ENCODE measurements at places on chromosomes 7 and 10.

DNA sequence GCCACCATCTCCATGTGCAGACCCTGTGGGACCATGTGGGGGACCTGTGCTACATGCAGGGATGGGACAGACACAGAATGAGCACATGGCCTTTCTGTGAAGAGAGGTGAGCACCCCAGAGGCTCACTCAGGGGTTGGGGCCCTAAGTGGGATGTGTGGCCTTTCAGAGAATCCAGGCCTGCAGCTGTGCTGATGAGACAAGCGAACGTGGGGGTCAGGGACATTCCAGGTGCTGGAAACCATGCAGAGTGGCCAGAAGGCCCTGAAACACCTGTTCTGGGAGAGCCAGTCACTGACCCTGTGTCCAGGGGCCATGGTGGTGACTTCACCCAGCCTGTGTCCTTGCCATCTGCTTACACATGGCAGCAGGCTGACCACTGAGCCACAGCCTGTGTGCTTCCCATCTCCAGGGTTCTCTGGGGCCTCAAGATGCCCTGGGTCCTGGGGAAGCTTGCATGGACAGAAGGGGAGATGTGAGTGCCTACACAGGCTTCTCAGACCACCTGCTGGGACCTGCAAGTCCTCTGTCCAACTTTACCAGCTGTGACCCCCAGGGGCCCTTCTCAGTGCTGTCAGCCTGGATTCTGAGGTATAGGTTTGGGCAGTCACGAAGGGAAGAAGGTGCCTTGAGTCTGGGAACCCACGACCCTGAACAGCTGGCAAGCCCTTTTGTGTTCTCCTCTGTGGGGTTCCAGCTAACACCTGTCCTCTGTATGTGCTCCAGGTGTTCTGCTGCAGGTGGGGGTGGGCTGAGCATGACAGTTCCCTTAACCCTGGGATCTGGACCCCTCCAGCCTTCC lies 17.6 kb downstream of the RAMP3 start:
- DNase-seq: no peak

GRCh38 chr7:116292381-116292780 lies 82.0 kb downstream of the TES start:
- DNase-seq: no peak

DNA sequence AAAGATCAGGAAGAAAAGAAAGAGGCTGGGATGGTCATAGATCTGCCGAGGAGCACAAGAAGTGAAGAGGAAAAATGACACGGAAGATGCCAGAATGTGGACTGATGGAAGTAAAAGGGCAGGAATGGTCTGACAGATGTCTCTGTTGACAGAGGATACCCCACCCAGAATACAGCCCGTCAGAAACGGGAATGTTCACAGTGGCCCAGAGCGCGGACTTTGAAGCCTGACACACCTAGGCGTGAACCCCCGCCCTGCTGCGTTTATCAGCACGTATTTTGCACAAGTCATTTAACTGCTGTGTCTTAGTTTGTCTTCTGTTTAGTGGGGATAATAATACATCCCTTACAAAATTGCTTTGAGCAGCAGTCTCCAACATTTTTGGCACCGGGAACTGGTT lies 27.1 kb downstream of the AKR1B1 start:
- DNase-seq: no peak

DNA sequence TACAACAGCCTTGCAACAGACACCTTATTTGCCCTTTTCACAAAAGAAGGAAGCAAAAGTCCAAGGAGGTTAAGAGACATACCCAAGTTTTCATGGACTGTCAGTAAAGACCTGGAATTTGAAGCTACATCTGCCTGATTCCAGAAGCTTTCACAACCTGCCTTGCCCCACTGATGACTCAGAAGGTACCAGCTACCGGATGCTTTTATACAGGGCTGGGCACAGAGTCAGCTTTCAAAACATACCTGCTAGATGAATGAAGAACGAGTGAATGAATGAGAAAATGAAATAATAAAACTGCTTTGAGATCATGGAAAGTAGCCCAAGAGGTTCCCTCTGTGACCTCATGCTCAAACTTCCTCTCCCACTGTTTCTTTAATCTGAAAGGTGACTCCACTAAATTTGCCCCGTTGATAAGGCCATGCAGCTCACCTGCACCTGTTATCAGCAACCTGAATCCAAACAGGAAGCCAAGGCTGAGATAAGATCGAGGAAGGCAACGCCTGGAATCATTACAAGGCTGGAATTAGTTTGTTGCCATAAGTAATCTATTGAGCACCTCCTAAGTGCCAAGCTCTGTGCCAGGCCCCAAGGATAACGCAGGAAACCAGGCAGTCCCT lies 151.5 kb downstream of the WDR11 start:
- no peak for DNase-seq

- no peak for DNase-seq
Measured at GRCh38 chr10:124064676-124065075, 28.7 kb downstream of the CHST15 start.

GRCh38 chr7:22390516-22390915 lies 33.6 kb upstream of the RAPGEF5 start:
- DNase-seq: no peak

- no peak for DNase-seq
Measured at GRCh38 chr7:136058546-136058945, 81.4 kb upstream of the MTPN start.

DNA sequence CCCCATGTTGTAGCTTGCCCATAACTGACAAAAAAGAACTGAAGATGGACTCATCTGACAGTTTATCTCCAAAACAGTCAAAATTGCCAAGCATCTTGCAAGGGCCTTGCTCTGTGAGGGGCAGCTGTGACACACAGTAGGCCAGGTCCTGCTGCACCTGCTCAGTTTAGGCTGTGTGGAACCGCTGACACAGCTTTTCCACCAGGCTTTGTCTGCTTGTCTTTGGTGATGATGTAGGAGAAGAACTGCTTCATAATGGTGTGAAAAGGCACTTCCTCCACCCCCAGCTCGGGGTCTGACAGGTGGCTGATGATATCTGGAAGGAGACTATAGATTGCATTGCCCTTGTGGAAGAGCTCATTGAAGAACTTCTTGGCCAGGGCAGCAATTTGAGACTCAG lies 92.6 kb downstream of the NPSR1 start:
- DNase-seq: no peak

DNA sequence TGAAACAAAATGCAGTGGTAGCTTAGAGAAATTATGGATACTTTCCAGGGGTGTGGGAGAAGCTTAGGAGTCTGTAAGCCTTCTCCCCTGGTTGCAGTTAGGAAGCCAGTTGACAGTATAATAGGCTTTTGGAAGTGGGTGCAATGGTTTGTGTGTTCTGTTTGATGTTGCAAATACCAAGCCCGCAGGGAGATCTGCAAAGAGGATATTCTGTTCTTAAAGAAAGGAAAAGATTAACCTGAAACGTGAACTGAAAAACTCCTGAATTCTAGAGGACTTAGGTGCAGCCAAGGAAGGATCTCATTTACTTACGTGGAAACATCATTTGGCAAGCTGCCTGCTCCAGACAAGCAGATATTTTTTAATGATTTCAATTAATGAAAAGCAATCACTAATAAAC lies 496.6 kb downstream of the AUTS2 start:
- DNase-seq: no peak

DNA sequence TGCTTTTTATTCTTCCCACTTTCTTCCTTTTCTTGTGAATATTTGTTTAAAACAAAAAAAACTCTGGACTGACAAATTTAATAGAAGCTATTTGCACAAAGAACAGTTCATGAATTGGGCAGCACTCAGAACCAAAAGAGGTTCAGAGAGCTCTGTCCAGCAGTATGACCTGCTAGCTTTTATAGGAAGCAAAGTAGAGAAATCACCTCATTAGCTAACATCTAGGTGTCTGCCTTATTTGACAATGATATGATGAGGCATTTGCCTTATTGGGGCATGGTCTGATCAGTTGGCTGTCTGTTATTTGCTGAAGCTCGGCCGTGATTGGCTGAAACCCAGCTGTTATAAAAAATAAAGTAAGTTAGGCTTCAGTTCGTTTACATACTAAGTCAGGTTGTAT lies 819 bp upstream of the TRIM4 start:
- DNase-seq: no peak

- no peak for DNase-seq
Measured at GRCh38 chr7:6161463-6162330, 110.7 kb downstream of the CYTH3 start.

- DNase-seq: peak; percentile 36
Measured at GRCh38 chr10:111756217-111757061, 427.1 kb downstream of the GPAM start.
